ENCODE measurements at places on chromosomes 3 and 15.

DNA sequence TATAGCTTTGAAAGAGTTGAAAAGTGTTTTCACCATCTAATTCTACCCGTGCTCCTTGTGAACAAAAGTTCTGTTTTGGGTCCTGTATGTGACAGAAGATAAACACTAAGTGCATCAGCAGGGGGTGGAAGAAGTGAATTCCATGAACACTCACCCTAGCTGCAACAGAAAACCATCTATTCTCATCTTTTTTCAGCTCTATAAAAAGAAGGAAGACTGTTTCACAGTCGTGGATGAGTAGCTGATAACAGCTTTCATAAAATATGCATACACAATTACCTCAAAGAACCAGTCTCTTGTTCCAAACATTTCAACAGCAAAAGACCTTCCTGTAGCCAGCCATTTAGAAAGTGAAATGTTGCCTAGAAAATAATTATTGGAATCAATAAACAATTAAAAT, 281.7 kb upstream of the RASGRP1 start:
- peak; percentile 65 for DNase-seq

- DNase-seq = no peak
Measured at GRCh38 chr15:53576841-53577240, 182.6 kb downstream of the WDR72 start.

GRCh38 chr3:103992469-103992868, 1374.2 kb upstream of the ALCAM start:
- no peak for DNase-seq

GRCh38 chr3:66985336-66985920, 12.7 kb upstream of the KBTBD8 start:
- DNase-seq = no peak

- no peak for DNase-seq
Measured at GRCh38 chr3:119856695-119857094, 74.8 kb downstream of the NR1I2 start.

All from fibroblast of skin of scalp (primary cell).